ENCODE measurements at places on chromosomes 3 and 15.
A peak's percentile ranks its signal among the peaks of the same experiment; 100 is the strongest.

GRCh38 chr3:191499307-191500080 lies 38.5 kb downstream of the PYDC2 start:
- DNase-seq = peak; percentile 61

GRCh38 chr15:76192715-76193114 lies 118.6 kb downstream of the ETFA start:
- DNase-seq = no peak

GRCh38 chr15:89383365-89384175 lies 48.9 kb upstream of the POLG start:
- DNase-seq = peak; percentile 92

- peak; percentile 58 for DNase-seq
Measured at GRCh38 chr15:41566121-41566885, 7.3 kb downstream of the TYRO3 start.

GRCh38 chr15:52078197-52078875 lies 34.2 kb downstream of the BCL2L10 start:
- DNase-seq = no peak

DNA sequence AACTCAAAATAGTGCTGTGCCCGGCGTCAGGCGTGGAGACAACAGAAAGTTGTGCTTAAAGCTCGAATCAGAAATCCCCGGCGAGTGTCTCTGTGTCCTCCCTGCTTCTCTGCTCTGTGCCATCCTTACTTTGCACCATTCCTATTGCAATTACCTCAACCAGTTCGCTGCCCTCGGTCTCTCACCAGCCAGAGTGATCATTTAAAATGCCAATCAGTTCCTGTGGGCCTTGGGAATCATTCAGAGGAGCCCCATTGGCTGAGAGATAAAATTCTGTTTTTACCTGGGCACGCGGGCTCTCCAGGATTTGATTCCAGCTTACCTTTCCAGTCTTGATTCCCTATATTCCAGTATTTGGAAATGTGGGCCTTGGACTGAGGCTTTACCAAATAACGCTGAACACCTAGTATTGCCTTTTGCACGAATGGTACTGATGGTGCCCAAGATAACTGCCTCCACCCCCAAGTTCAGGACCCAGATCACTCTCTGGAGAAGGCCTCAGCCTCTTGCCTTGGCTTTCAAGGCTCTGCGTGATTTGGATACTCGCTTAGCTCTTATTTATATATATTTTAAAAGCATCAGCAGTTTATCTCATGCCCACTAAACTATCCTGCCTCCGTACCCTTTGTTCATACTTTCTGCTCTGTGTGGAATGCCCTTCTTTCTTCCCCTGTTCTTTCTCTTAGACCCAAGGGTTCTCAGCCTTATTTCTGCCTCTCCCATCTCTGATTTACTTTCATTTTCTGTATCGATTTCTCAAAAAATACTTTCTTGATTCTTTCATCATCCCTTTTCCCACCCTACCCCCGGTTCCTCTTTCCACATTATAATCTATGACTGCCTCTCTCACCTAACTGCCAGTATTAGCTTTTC lies 863 bp downstream of the PSMA4 start:
- DNase-seq = no peak

DNA sequence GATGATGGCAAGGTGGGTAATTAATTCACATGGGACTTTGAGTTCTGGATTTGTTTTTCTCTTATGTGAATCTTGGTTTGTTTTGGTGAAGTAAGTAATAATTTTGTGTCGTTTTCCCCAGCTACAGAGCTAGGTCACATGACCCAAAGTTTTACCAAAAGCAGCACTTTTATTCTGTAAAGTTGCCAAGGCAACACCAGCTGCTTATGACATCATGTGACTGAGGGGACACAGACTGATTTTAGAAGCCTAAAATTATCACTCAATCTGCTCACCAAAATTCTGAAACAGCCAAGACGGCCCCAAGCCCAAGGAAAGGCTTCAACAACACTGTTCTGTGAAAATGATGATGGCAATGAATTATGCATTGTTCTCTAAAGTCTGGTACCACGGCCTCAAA lies 63.9 kb downstream of the MEX3B start:
- DNase-seq = peak; percentile 62

DNA sequence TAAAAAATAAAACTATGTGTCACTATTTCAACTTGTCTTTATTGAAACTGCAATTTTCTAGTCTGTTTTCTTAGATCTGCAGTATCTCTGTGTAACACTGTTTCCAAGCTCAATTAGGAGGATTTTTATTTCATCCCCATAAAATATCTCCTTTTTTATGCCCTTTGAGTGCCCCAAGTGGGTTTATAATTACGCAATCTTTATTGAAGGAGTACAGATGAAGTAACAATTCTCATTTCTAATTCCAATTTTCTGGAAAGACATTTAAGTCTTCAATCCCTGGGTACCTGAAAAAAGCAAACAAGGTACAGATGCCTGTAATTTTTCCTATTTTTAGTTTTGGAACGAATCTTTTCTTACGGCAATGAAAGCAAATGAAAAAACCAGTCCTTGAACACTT lies 61.3 kb downstream of the CYP19A1 start:
- no peak for DNase-seq

DNA sequence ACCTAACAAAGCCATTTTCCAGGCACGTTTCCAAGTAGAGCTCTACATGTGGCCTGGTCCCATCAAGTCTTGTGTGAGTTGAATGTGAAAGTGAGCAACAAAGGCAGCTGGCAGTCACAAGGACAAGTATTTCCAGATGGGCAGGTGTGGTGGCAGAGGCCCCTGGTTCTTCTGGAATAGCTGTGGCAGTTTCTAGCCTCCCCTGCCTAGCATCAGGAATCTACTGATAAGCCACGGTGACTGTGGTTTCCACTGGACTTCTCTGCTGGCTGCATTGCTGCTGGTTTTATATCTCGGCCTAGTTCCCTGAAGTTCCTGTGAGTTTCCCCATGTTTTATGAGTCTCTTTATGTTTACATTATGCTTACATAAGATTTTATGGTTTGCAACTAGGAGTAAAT lies 117.7 kb downstream of the GOLIM4 start:
- DNase-seq = no peak

DNA sequence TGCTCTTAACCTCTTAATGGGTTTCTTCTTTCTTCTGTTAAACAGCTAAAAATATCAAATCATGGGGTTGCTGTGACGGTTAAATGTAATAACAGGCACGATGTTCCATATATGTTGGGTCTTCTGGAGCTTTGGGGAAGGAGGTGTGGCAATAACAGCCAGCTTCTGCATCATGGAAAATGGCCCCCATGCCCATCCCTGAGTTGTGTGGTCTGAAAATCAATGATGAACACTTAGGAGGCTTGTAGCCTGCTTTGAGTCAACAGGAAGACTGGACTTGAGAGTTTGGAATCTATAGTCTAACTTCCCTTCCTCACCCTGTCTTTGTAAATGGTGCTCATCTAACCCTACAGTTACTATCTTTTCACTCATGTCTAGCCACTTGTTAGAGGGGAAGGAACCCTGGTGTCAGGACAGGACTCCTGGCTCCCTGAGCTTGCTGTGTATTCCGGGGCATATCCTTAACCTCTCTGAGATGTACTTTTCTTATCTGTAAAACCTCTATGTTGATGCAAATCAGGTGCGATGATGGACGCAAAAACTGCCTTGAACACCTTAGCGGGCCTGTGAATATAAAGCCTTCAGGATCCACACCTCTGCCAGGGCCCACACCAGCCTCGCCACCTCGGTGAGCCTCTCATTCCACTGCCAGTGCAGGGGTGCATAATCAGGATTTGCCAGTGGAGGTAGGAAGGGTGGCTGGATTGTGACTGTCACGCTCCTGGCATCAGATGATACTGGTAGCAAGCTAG lies 27.5 kb downstream of the SMAD3 start:
- DNase-seq = no peak

GRCh38 chr3:101036213-101036618 lies 43.0 kb upstream of the ABI3BP start:
- DNase-seq = peak; percentile 73

GRCh38 chr15:58742022-58742813 lies 7.3 kb downstream of the ADAM10 start:
- DNase-seq = peak; percentile 61

DNA sequence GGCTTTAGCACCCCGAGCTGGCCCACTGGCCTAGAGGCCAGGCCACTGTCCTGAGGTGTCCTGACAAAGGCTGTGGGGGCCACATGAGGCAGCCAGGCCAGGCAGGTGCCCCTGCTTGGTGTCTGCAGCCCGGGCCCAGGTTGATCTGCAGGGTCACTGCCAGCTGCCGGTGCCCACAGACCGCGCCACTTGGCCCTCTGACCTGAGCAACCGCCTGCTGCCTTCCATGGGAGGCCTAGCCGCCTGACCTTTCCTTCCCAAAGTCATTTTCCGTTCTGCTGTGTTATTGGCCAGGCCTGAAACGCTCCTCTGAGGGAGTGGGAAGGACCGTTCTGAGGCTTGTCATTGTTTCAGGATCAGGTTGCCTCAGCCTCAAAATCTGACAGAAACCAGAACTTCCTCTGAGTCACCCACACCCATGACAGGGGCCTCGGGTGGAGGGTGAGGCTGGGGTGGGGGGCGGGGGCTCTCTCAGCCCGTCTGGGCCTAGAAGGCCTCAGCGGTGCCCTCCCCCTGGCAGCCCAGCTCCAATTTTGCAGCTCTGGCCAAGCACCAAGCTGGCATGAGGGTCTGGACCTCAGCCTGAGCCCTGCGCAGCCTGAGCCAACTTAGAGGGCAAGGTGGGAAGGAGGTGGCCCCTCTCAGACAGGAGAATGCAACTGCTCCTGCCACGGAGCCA lies 140.7 kb upstream of the MEF2A start:
- no peak for DNase-seq

GRCh38 chr3:128714887-128715491 lies 11.0 kb upstream of the RAB7A start:
- no peak for DNase-seq

- no peak for DNase-seq
Measured at GRCh38 chr15:61225614-61226013, 3.5 kb downstream of the RORA start.

DNA sequence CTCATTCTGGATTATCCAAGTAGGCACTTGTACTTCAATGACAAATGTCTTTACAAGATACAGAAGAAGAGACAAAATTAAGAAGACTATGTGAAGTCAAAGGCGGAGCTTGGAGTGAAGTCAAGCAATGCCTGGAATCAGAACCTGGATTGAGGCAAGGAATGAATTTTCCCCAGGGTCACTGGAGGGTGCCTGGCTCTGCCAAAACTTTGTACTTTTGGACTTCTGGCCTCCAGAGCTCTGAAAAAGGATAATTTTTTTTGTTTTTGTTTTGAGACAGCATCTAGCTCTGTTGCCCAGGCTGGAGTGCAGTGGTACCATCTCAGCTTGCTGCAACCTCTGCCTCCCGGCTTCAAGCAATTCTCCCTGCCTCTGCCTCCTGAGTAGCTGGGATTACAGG lies 119.3 kb upstream of the AGBL1 start:
- no peak for DNase-seq

GRCh38 chr15:73244333-73244732 lies 124.4 kb downstream of the HCN4 start:
- DNase-seq = no peak

DNA sequence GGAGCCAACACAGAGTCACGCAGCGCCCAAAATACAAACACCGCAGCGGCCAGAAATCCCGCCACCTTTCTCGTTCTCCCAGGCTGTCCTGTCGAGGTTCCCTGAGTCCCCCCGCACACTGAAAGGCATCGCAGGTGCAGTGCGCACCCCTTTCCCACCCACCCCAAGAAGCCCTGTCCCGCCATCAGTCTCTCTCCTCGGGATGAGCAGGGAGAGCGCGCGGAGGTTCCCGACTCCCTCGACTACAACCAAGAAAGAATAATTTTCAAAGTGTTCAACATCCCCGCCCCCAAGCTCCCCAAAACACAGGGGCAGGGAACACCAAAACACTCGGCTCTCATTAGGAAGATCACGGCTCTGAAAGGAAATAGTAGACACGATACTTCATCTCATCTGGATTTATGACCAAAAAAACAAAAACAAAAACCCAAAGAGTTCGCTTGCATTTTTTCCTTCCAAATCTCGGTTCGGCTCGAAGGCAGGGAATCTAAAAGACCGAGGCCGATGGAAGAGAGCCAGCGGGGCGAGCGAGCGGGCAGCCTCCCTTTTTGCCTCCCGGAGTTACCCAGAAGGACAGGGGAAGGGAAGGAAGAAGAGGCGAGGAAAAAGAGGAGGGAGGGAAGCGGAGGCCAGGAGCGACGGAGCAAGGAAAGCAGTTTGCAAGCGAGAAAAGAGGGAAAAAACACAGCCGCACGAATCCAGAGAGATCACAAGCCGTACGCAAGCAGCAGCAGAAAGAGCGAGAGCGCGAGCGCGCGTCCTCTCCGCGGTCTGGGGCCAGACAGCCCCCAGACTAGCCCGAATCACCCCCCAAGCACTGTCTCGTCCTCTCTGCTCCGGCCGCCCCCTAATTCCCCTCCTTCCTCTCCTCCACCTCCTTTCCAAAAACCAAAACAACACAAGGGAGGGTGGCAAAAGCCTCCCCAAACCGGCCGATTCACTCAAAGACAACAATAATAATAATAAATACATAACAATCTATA lies 808 bp downstream of the BCL6 start:
- peak; percentile 81 for DNase-seq

GRCh38 chr15:36498916-36499315 lies 80.5 kb upstream of the CDIN1 start:
- no peak for DNase-seq

DNA sequence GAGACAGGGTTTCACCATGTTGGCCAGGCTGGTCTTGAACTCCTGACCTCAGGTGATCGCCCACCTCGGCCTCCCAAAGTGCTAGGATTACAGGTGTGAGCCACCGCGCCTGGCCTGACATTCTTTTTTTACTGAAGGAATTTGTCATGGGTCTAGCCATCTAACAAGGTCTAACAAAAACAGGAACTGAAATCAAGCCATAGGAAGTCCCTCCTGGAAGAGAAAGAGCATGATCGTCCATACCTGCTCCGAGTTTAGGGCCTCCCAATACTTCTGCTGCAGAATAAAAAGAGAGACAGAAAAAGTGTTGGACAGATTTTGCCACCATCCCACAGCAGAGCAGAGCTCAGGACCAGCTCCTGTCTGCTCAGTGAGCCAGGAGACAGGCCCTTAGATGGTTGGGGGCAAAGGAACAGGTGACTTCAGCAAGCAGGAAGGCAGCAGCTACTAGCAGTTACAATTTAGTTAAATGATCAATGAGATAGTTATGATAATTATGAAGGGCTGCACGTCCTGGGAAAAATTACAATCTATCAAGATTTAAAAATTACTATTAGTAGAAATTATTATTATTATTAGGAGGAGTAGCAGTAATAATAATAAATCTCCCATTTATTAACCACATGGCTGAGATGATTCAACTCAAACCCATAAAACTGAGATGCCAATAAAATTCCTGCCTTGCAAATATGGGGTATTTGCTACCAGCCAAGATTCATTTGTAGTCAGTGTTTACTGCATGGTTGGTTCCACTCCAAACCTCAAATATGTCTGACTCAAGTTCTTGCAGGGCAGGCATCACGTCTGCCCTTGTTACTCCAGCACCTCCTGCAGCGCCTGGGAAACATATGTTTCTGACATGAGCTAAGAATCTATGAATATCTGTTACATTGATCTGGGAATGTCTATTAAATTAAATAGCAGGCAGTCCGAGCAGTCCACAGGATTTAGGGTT lies 40.1 kb downstream of the TMEM44 start:
- no peak for DNase-seq

- no peak for DNase-seq
Measured at GRCh38 chr3:195073866-195074860, 196.8 kb downstream of the XXYLT1 start.

- DNase-seq = no peak
Measured at GRCh38 chr15:45704329-45705249, 69.8 kb downstream of the SQOR start.
